SW 1271 (cell line): ENCODE measurements at places on chromosomes 5 and 9.

DNA sequence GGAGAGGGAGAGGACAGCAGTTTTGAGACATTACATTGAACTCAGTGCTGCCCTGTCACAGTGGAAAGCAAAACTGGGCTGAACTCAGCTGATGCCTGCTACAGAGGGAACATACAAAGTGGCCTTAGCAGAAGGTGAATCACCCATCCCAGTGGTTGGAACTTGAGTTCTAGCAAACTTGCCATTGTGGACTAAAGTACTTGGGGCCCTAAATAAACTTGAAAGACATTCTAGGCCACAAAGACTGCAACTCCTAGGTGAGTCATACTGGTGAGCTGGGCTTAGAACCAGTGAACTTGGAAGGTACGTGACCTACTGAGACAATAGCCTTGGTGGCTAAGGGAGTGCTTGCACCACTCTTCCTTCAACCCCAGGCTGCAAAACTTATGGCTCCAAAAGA is 155.7 kb upstream of the RIOK2 start:
- DNase-seq: no peak

DNA sequence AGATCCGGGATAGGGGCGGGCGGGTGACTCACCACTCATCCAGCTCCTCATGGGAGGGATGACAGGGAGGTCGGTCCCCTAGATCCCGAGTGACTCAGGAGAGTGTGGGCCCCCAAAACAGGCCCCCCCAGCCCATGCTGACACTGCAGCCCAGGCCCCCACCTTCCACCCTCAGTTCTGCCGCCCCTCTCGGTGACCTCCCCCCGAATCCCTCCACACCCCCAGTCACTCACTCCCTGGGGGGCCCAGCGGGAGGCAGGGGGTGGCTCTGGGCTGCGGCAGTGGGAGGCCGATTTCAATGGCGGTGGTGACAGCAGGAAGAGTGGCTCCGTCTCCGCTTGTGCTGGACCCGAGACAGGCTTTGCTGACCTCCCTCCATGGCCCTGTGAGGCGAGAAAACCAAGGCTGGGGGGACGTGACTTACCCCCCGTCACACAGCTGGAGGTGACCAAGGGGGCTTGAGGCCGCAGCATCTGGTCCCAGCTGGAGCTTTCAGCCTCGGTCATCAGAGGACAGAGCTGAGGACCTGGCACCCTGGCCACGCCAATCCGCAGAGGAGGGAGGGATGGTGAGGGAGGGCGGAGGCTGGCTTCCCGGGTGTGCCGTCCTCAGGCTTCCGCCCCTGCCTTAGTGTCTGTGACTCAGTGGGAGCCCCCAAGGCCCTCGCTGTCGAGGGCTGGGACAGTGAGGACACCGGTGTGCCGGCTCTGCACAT is 9.0 kb downstream of the GPSM1 start:
- no peak for DNase-seq

DNA sequence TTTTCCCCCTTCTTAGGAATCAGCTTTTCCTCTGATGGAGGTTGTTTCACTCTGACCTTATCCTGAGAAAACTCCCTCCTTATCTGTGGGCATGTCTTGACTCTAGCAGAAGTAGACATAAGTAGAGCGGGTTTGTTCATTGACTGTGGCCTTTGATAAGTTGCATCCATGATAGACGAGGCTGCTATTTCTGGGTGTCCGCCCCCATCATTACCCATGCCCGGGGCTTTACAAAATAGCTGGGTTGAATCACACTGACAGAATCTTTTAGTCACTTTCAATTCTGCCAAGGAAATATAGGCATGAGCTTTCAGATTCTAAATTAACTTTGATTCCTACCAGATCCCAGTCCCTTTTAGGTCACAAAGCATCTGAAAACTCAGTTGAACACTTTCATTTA is 223.8 kb downstream of the SEC61B start:
- DNase-seq: no peak

- DNase-seq: no peak
Observed at GRCh38 chr9:124820698-124821623, 32.3 kb upstream of the WDR38 start.

GRCh38 chr5:59446356-59446755 is 447.2 kb downstream of the PDE4D start:
- DNase-seq: no peak

DNA sequence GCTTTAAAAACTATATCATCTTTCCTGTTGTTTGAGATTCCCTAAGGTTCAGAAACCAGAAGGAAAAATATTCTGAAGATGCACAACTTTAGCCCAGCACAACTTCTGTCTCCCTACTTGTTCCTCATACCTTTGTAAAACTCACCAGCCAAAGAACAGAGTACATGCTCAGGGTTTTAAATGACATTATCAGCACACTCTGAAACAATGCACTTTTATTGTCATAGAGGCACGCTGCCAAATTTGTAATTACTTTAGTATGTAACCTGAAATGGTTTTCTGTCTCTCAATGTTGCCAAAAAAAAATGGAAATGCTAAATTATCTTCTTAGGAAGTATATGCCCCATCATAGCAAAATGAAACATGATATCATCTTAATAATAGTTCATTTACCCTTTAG is 383.6 kb upstream of the CDH6 start:
- no peak for DNase-seq

DNA sequence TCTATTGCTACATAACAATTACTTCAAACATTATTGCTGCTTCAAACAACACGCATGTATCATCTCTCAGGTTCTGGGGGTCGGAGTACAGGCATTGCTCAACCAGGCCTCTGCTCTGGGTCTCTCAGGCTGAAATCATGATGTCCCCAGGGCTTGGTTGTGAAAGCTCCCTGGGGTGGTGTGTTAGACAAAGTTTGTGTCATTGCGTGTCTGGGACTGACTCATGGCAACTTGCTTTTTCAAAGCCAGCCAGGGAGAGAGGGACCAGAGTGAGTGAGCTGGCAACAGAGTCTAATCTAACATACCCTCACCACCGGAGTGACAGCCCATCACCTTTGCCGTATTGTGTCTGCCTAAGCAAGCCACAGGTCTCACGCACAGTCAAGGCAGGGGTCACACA is 259.2 kb upstream of the NFIL3 start:
- no peak for DNase-seq
